ENCODE measurements at places on chromosomes 12 and 14. TPM values are rescaled to one million over a fixed set of nuclear protein-coding genes. Genes with fewer than 3 reads are reported as not detected.

- no peak for DNase-seq
Observed at GRCh38 chr12:9869307-9870161, at the start of gene CLEC2B. Gene CLEC2B (minus strand): TSS chr12:9869354.

DNA sequence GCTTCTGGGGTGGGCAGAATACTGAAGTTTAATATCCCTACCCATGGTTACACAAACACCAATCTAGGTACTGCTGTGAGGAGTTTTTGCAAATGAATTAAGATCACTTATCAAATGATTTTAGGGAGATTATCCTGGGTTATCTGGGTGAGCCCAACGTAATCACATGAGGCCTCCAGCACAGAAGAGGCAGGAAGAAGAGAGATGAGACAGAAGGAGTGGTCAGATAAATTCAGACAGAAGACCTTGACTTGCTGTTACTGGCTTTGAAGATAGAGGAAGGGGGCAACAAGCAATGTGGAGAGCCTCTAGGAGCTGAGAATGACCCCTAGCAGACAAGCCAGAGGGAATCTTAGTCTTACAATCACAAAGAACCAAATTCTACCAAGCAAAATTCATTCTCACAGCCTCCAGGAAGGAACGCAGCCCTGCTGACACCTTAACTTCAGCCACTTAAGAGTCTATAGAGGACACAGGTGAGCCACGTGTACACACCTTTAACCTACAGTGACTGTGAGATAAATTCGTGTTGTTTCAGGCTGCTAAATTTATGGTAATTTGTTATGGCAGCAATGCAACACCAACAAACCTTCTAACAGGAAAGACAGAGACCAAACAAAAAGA is 49.4 kb downstream of the FERMT2 start:
- DNase-seq = no peak

- DNase-seq = no peak
Observed at GRCh38 chr14:51396222-51396815, 156.3 kb downstream of the TMX1 start.

GRCh38 chr14:77309131-77309530 is 11.6 kb downstream of the POMT2 start:
- DNase-seq = no peak

DNA sequence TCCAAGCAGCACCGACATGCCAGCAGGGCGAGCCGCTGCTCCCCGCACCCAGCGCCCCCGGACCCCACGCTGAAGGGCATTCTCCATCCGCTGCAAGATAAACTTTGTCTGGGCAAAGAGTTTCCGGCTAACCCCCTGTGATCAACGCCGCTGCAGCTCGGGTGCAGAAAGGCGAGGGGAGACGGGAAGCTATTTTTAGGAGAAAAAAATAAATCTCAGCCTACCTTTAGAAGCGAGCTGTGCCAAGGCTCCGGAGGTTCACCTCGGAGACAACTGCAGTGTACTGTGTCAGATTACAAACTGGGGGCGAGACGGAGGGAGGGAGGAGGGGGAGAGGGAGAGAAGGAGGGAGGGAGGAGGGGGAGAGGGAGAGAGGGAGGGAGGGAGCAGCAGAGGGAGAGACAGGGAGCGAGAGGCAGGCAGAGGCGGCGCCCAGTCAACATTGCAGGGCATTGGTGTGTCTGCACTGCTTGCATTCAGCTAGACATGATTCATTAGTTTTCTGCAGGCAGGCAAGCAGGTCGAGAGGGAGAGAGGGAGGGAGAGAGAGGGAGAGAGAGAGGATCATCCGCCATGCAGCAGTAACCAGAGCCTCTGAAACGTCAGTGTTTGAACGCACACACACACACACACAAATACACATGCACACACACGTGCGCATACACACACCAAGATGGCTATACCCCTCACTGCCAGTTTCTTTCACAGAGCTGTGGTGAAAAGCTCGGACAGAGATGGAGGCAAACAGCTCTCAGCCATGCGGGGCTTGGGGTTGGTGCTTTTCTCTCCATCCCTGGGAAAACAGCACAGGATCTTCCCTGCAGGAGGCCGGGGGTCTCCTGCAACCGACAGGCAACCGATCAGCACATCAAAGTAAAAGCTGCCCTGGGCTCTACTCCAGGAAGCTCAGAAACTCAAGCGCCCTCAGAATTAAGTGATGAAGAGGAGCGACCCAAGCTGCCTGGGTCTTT is at the start of gene RIMBP2:
TSS of gene RIMBP2 (minus strand) at position 302 of the 971 bp plus-strand sequence. CDS start 237,286 bp downstream, outside the sequence.
- DNase-seq = no peak

GRCh38 chr12:40226705-40227104 is 1.9 kb downstream of the LRRK2 start:
- DNase-seq = no peak

- no peak for DNase-seq
Observed at GRCh38 chr14:68208218-68208617, 388.6 kb downstream of the RAD51B start.

DNA sequence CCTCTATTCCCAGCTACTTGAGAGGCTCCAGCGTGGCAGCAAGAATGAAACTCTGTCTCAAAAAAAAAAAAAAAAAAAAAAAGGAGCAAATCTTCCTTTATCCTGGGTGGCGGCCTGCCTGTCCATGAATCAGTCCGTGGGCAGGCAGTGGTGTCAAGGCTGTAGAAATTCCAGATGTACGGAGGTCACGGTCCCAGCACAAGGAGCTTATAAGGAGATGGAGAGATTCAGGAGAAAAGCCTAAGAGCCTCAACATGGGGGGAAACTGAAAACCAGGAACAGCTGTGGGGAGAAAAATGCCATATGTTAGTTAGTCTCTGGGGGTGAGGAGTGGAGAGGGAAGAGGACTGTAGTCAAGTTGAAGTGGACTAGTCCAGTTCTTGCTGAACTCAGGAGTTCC is 130.5 kb upstream of the CRY1 start:
- no peak for DNase-seq

DNA sequence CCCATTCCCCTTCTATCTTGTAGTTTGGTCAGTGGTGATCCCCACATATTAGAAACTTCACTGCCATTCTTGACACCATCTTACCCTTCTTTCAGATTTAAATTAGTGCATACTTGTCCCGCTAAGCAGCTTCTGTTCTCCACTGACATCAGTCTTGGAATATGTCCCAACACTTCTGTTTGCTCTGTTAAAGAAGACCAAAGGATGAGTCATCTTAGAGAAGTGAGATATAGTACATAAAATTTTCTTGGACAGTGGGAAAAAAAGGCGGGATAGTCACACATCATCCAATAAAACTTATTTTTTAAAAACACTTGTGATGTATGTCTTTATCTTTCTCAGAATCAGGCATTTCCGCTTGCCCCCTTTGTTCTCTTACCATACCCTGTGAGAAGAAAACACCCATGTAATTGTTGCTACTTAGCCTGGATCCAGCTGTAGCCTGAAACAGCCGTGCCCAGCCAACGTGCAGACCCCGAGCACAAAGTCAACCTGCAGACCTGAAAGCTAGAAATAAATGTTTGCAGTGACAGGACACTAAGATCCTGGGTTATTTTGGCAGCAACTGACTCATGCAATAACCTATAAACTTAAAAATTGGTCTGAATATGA is 100.1 kb upstream of the PDE3A start:
- DNase-seq = no peak

DNA sequence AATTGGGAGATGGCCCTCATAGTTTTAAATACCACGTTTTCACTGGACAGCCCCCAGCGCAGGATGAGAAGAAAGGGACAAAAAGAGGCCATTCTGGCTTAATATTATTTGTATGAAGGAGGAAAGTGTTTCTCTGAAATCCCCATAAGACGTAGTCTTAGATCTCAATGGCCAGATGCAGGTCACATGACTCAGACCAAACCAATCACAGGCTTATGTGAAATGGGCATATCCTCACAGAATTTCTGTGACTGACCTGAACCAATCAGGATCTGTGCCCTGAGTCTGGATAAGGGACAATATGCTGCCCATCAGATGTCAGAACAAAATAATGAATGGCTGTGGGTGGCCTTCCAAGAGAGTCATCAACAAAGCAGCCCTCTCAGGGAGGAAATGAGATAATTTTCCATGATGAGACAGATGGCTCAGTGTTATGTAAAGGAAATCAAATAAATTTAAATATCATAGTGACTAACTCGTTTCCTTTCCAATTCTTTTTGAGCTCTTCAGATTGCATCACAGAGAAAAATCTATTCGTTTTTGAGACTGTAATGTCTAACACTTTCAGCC is 1009.5 kb upstream of the TMEM132C start:
- no peak for DNase-seq

DNA sequence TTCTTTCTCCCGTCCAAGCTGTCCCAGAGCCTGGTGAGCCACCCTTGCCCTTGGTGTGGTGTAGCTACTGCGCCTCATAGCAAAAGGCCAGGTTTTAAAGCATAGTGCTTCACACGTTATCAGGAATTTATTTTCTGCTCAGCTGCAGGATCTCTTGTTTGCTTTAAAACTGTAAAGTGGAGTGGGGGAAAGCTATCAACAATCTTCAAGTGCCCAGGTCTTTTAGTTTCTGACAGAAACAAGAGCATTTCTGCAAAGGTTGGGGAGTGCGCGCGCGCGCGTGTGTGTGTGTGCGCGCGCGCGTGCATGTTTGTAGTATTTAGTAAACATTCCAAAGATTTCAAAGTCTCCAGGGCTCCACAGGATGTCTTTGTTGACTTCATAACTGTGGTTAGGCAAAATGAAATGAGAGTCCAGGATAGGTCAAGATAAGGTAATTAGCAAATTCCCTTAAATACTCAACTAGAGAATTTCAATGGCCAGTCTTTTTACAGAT is 45.5 kb downstream of the EML1 start:
- DNase-seq = no peak

GRCh38 chr12:115920395-115921183 is 356.9 kb downstream of the MED13L start:
- DNase-seq = no peak

DNA sequence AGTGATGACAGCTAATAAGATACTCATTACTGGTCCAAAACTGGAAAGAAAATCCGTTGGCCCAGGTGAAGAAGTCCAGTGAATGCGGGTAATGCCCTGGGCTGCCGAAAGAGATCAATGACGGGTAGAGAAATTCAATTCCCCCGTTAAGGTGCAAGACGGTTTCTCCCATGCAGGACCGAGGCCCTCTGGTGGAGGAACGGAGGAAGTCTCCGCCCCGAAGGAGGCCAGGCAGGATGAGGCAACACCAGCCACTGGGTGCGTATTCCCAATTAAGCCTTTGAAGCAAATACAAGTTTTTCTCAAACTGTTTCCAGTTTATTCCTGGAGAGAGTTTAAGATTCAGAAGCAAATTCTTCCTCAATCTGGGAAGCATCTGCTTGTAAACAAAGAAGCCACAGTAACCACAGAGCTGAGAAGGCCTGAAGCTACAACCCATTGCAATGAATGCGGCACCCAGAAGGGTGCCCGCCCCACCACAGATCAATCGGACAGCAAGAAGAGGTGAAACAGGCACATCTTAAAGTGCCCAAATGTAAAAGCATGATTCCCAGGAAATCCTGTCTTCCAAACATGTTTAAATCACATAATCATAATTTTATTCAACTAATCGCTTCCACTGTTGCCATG is 118.5 kb downstream of the TTC7B start:
- DNase-seq = peak; percentile 92

DNA sequence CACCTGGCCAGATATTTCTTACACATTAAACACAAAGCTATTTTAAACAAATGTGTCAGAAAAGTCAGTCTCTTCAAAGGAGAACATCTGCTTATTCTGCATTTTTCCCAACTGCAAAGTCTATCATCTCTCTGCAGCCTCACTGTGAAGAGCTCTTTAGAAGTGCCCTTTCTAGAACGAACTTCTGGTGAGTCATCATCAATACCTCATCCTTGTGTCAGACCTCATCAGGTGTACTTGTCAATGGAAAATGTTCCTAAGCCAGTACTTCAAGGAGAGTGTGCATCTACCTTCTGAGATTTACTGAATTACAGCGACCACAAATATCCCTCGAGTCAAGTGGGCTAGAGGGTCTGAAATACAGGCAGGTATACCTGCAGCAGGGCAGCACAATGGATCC is 457.3 kb downstream of the LRIG3 start:
- no peak for DNase-seq

GRCh38 chr12:12845794-12846243 is 32.7 kb downstream of the DDX47 start:
- no peak for DNase-seq

- DNase-seq = no peak
Observed at GRCh38 chr14:88488081-88488480, 66.7 kb downstream of the PTPN21 start.

- DNase-seq = no peak
Observed at GRCh38 chr12:25743679-25744215, 190.7 kb upstream of the LMNTD1 start.

- DNase-seq = peak; percentile 70
Observed at GRCh38 chr14:104106471-104106991, 21.0 kb downstream of the ASPG start.

DNA sequence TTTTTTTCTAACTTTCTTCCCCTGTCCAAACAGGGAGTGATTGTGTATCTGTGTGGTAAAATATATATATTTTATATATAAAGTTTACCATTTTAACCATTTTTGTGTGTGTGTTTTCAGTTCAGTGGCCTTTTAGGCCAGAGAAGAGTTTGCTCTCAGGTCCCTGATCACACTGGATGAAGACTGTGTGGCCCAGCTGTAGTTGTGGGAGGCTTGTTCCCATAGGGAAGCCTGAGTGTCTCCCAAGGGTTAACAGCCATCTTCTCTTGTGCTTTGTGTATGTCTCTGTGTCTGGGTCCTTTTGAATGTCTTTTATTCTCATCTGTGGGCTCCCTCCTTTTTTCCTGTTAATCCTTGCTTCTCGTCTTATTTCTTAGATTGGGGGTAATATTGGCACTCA is 23.4 kb downstream of the CGRRF1 start:
- DNase-seq = no peak

DNA sequence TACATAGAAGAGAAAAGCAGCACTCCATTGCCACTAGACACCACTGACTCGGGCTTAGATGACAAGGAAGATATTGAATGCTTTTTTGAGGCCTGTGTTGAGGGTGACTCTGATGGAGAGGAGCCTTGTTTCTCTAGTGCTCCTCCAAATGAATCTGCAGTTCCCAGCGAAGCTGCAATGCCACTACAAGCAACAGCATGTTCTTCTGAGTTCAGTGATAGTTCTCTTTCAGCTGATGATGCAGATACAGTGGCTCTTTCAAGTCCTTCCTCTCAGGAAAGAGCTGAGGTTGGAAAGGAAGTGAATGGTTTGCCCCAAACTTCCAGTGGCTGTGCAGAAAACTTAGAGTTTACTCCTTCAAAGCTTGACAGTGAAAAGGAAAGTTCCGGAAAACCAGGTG is 114.5 kb upstream of the NPAS3 start:
- no peak for DNase-seq

GRCh38 chr12:96902076-96902475 is 5.0 kb upstream of the NEDD1 start:
- no peak for DNase-seq

AQP2 gene
- not detected for total RNA-seq

APOLD1 gene
- 20.2 TPM for total RNA-seq

NCKAP5L gene
- 22.2 TPM for total RNA-seq

A2ML1 gene
- 0.06 TPM for total RNA-seq

FGF6 gene
- not detected for total RNA-seq

TMEM229B gene
- 2.2 TPM for total RNA-seq

CCDC177 gene
- not detected for total RNA-seq

AP4S1 gene
- total RNA-seq = 10.1 TPM

OTX2 gene
- total RNA-seq = not detected

CFAP54 gene
- 2.2 TPM for total RNA-seq

TGM1 gene
- total RNA-seq = 5.7 TPM

GYS2 gene
- not detected for total RNA-seq

All from aorta (tissue), 5 donors.